CD4-positive, alpha-beta T cell treated with Interleukin-2 at 100 ng/mL for 4 hours (primary cell): ENCODE measurements at places on chromosomes 2 and 18.

DNA sequence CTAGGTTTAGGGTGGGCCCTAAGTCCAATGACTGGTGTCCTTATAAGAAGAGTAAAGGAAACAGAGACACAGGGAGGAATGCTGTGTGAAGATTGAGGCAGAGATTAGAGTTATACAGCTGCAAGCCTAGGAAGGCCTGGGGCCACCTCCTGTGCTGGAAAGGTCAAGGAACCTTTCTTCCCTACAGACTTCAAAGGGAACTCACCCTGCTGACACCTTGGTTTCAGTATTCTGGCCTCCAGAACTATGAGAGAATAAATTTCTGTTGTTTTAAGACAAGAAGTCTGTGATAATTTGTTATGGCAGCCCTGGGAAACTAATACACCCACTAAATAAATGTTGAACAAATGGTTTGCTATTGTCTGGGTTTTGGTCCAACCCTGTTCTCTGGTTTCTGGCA is 102.3 kb upstream of the NEUROD1 start:
- DNase-seq, result no peak

GRCh38 chr2:169877398-169877797 is 50.1 kb downstream of the UBR3 start:
- DNase-seq, result peak; percentile 13

GRCh38 chr2:232473467-232473890 is 14.2 kb downstream of the ECEL1 start:
- DNase-seq, result no peak

- no peak for DNase-seq
Measured at GRCh38 chr2:192070099-192070498, 124.6 kb downstream of the TMEFF2 start.

DNA sequence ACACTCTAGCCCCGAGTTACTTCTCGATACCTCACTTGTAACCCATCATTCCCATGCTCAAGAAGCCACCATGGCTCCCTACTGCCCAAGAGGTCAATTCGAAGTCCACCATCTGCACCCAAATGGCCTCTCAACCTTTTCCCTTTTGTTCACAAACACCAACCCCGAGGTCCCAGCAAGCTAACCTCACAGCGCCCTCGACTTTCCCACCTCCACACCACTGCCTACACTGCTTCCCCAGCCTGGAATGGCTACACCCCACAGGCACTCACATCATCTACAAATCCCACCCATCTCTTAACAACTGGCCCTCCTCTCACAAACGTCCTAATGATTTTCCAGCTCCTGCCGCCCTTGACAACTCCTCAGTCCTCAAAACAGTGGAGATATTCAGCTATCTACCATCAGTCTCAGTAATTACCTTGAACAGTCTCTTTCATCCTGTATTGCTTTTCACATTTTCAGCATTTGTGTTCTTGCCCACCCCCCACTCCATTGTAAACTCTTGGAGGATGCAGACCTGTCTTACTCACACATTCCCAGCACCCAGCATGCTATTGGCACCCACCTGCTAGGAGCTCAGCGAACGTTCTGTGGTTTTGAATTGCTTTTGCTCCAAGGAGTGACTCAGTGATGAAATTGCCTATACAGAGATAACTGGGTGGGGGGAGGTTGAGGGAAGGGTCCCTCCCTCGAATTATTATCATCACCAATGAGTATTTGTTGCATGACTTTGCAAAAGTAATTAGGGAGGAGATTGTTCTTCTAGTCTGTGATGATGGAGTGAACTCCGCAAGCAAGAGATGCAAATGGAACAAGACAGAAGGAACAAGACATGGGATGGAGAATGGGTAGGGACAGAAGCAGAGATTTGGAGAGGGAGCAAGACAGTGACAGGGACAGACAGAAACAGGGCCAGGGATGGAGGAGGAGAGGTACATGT is 106.8 kb downstream of the CYP26B1 start:
- DNase-seq, result no peak
